OCI-LY7 (cell line): ENCODE measurements at places on chromosomes 1 and 21. TPM values are rescaled to one million over a fixed set of nuclear protein-coding genes. Genes with fewer than 3 reads are reported as not detected.
A peak's percentile ranks its signal among the peaks of the same experiment; 100 is the strongest.

DNA sequence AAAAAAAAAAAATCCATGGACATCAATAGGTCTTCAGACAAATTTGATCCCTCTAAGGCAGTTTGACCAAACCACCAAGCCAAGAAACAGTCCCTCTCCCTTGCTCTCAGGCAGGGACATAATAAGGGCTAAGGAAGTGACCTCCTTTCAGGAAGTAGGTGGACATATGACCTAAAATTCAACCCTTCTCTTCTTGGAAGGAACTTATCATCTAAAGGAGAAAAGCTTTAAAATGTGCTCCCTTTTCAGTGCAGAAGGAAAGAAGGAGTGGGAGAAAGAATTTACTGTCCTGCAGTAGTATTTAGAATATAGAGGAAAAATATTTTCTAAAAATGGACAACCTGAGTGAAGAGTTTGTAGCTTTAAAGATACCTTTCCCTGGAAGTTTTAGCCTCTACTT, 118.1 kb downstream of the DTL start:
- no peak for DNase-seq

DNA sequence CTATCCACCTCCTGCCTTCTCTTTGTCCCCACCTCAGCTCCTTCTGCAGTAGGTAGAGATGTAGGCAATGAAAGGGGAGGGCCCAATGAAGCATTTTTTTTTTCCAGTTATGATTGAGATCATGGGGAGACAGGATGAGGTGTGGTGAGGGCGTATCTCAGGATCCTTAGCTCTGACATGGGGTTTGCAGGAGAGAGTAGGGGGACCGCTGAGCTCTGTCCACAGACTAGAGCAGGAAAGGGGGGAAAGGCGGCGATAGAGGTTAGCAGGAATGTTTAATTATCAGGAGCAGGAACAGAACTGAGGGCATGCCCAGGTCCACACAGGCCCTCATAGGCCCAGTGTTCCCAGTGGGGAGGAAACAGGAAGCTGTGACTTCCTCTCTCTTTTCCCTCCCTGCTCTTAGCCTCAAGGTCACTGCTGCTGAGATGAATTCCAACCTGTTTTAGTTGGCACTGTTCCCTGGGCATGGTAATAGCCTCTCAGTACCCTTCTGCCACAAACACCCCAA, 901 bp upstream of the RXFP4 start:
- DNase-seq: no peak

- DNase-seq: no peak
Observed at GRCh38 chr1:32718036-32718435, 15.5 kb upstream of the SYNC start.

DNA sequence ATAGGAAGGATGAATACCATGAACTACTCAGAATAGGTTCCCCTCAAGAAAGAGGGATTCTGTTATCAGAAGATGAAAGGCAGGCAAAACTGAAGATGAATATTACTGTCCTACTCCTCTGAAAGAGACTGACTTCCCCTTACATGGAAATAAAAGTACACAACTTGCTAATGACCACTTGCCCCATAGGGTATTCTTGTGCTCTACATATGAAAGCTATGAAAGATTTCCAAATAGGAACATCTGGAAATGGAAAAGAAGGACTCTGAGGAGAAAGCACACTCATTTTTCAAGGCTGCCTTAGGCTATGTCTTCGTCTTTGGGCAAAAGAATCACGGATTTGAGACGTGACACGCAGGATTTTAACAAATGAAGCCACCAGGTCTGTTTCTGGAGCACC, 170.1 kb upstream of the DAB1 start:
- DNase-seq: no peak

The KCNJ9 gene
- not detected in 2 replicates for total RNA-seq

- peak; percentile 14 for DNase-seq
Observed at GRCh38 chr21:17598437-17598836, 14.3 kb downstream of the BTG3 start.

DNA sequence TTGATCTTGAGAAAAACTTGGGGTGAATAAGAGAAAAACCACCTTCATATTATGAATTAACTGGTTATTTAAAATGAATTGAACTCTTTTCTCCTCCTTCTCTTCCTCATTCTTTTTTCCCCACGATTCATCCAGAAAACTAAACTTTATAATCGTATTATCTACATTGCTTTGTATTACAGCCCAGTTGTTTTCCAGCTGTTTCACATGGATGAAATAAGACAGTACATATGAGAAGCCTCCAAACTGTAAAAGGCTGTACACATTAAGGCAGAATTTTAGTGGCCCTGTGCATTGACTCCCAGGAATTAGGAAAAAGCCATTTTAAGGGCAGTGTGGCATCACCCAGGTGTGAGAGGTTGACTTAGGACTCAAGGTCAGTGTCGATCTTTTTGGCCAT, 80.3 kb upstream of the PGBD5 start:
- DNase-seq: no peak

DNA sequence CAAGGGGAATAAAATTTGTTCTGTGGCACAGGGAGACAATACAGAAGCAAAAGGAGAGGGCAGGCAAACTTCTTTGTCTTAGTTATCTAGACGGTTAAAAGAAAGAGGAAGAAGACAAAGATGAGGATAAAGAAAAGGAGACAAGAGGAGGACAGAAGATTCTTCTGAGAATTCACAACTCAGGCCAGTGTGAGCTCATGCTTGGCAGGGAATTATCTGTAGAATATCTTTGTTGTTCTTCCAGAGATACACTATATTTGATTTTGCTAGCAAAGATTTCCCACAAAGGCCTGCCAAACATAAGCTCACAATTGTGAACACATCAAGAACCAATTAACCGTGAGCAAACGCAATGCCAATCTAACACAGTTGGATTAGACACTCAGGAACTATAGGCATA, 21.4 kb downstream of the SLC16A1 start:
- DNase-seq: no peak

GRCh38 chr21:15063814-15064575, 805 bp downstream of the NRIP1 start:
- DNase-seq: no peak

The REN gene
- not detected in 2 replicates for total RNA-seq

GRCh38 chr1:201436393-201436792, 14.9 kb upstream of the TNNI1 start:
- DNase-seq: no peak

The UBE2G2 gene
- total RNA-seq: 137 and 141 TPM in 2 replicates

- DNase-seq: peak; percentile 37
Observed at GRCh38 chr1:26583646-26584485, 54.3 kb downstream of the RPS6KA1 start.

- DNase-seq: no peak
Observed at GRCh38 chr1:206708058-206708457, 23.4 kb downstream of the MAPKAPK2 start.

The SWT1 gene
- 2.2 and 2.6 TPM in 2 replicates for total RNA-seq

DNA sequence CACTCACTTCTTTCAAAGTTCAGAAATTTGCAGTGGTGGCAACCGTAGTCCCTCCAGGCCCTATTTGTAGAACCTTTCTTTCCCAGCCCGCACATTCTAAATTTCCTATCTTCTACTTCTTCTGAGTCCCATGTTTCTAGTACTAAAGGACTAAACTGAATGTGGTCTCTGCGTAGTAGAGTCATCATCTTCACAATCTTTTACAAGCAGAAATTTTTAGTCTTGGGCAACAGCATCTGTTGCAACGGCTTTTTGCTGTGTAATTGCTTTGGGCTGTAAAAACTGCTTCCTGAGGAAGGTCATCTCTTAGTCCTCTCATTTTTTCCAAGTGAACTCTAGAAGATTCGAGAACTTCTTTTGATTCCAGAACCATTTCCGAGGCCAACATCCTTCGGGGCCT, 23.9 kb downstream of the VAV3 start:
- no peak for DNase-seq

- no peak for DNase-seq
Observed at GRCh38 chr21:40985370-40985769, 138.4 kb upstream of the DSCAM start.

GRCh38 chr1:119245881-119246280, 105.4 kb upstream of the WARS2 start:
- DNase-seq: no peak

- DNase-seq: no peak
Observed at GRCh38 chr1:194755241-194755994, 1569.0 kb upstream of the B3GALT2 start.

The KANK4 gene
- total RNA-seq: not detected in 2 replicates

DNA sequence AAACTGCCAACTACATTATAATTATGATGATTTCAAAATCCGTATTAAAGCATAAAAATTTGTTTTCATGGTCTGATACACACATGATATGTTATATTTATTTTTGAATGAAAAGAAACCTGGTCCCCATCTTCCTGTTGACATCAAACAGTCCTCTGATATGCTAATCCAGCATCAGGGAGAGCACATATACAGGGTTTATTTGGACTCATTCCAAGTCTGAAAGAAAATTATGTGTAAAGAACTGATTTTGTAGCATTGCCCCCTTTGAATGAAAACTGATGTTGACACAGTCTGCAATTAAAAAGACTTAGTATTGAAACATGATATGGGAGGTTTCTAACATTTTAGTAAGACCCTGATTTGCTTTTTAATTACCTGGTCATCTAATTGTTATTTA, 119.4 kb downstream of the NEK7 start:
- no peak for DNase-seq
